ENCODE measurements at places on chromosomes 3 and 15.
A peak's percentile ranks its signal among the peaks of the same experiment; 100 is the strongest.

- no peak for DNase-seq
Observed at GRCh38 chr3:20527368-20527767, 341.4 kb upstream of the SGO1 start.

- peak; percentile 75 for DNase-seq
Observed at GRCh38 chr3:183513046-183513706, 42.3 kb downstream of the KLHL6 start.

DNA sequence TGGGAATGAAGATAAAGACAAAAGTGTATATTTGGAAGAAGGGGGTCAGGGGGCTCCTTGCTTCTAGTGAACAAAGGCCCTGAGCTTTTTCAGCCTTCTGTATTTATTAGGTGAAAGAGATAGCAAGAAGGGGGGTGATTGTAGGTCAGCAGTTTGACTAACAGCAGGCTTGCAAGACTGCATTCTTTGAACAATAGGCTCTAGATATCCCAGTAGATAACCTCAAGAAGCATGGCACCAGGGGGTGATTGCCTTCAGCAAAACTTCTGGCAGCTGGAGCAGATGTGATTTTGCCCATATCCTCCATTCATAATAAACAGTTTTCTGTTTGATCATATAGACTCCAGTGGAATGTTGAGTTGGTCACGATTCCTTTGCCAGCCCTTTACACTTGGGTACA lies 31.7 kb upstream of the GOLIM4 start:
- DNase-seq: no peak

DNA sequence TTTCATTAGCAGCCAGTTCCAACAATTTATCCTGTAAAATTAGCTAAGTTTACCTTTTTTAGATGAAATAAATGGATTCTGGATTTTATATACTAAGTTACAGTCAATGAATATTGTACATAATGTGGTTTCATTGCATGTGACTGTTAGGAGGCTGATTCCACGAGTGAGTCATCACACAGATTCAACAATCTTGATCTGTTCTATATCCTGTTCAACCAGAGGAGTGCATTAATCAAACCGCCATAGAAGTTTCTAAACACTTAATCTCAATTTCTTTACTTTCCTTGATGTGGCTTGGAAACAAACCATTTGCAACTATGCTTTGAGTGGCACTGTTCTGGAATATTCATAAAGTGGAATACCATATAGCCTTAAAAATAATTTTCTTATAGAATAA lies 15.3 kb downstream of the DNAJC13 start:
- DNase-seq: no peak

- no peak for DNase-seq
Observed at GRCh38 chr3:143184099-143184498, 64.5 kb downstream of the CHST2 start.

DNA sequence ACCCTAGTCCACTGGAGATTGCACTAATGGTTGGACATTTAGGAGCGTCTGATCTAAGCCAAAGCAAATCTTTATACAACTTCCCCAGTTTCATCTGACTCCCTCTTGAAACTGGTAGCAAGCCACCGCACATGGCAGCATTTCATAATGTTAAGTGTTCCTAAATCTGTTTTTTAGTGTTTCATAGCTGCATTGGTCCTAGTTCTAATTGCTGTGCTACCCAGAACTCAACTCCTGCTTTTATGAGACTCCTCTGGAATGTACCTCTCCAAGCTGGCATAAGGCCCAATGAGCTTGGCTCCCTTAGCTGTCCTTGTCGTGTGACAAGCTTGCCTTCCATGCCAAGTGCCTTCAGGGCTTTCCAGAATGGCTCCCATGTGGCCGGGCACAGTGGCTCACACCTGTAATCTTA lies 65.3 kb upstream of the FLNB start:
- DNase-seq: no peak

DNA sequence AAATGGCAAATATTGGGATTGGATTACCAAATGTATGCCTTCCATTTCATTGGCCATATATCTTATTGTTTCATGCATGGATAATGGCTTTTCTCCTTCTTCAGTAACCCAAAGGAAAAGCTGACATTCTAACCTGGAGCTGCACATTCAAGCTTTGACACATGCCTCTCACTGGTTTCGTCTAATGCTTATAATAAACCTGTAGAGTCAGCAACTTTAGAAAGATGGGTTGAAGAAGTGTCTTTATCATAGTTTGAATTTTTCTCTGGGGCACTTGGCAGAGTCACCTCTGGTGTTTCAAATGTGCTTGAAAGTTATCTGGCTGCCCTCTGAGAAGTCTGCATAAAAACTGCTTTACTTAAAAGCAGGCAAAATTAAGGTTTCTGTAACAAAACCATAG lies 55.4 kb upstream of the GOLGA8A start:
- no peak for DNase-seq

- no peak for DNase-seq
Observed at GRCh38 chr3:43769885-43770425, 79.2 kb downstream of the ABHD5 start.

DNA sequence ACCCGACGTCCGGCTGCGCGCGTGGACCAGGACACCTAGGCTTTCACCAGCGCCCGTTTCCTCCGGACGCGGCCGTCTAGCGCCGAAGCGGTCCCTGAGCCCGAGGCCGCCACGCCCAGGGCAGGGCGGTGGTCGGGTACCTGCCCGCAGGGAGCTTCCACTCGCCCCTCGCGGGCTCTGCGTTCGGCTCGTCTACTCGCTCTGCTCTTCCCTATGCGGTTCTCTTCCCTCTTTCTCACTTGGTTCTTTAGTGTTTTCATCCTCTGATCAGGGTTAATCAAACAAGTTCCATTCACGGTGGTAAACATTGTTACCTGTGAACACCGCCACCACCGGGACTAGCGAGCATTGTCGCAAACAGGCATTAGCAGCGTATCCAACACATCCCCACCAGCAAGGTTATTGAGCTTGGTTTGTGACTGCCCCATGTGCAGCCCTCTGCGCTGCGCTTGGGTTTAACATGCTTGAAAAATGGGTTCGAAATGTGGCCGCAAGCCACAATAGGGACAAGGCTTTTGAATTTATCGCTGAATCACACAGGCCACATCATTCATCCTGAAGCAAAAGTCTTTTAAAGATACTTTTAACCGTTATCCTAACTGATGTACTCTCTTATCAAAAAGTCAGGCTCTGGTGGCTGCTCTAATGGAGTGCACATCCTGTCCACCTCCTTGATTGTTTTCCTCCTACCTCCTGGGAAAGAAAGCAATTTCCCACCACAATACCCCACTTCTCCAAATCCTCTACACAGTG lies 843 bp upstream of the CD47 start:
- no peak for DNase-seq

GRCh38 chr15:81723701-81724100 lies 322.1 kb downstream of the MEX3B start:
- DNase-seq: no peak

DNA sequence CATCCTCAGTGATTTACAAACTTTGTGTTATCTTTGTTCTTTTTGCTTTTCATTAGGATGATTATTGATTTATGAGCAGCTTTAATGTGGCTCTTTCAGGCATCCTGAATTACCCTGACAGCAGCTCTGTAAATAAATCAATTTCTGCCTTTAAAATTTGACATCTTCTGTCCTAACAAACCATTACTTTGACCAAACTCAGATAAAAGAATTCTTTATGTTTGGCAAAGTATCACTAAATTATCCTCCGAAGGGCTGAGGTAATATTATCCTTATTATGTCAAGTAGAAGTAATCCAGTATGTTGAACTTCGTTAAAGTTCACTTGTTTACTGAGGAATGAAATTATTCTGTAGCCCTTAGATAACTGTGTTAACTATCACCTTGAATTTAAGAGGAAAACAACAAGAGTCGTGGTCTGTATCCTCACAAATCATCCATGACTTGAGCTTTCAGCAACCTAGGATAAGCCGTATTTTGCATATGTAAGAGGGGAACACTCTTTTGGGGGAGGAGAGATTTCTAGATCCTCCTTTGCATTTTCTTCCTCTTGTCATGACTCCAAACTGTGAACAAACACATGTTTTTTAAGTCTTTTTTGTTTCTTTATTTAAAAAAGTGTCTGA lies 173.2 kb upstream of the STAC start:
- DNase-seq: no peak

DNA sequence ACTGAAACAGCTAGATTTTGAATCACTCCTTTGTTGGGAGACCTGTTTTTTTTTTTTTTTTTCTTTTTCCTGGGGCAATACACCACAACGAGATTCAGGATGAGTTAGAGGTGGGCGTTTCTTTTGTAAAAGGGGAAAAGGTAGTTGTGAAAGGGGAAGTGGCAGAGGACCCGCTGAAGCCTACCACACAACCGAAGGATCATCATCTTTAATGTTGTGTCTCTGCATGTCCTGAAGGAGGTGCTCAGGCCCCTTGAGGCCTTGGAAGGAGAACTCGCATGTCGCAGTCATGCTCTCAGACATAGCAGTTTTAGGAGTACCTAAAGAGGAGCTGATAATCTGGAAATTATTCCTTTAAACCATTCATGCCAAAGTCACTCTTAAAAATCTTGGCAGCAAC lies 137.9 kb upstream of the LRIG1 start:
- peak; percentile 12 for DNase-seq

GRCh38 chr3:129608087-129608935 lies 1.8 kb upstream of the PLXND1 start:
- DNase-seq: peak; percentile 60

GRCh38 chr3:146156666-146157314 lies 4.2 kb downstream of the PLOD2 start:
- no peak for DNase-seq

GRCh38 chr15:80179935-80180334 lies 27.1 kb downstream of the FAH start:
- no peak for DNase-seq

GRCh38 chr15:35980719-35981118 lies 434.8 kb upstream of the DPH6 start:
- DNase-seq: no peak

DNA sequence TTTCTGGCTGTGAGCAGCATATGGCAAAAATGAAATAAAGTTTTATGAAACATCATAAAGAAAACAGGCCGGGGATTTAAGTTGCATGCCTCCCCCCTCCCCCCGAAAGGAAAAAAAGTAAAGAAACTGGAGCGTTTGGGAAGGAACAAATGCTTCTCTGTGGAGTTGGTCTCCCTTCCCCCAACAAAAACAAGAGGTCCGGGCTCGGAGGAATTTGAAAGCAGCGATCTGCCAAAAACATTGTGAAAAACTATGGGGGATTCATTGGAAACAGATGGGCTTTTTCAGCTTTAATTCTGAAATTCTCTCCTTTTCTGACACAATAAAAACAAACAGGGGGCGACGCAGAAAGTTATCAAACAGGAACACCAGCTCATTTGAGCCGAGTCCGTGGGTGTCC lies 17.0 kb downstream of the RGMA start:
- DNase-seq: no peak

DNA sequence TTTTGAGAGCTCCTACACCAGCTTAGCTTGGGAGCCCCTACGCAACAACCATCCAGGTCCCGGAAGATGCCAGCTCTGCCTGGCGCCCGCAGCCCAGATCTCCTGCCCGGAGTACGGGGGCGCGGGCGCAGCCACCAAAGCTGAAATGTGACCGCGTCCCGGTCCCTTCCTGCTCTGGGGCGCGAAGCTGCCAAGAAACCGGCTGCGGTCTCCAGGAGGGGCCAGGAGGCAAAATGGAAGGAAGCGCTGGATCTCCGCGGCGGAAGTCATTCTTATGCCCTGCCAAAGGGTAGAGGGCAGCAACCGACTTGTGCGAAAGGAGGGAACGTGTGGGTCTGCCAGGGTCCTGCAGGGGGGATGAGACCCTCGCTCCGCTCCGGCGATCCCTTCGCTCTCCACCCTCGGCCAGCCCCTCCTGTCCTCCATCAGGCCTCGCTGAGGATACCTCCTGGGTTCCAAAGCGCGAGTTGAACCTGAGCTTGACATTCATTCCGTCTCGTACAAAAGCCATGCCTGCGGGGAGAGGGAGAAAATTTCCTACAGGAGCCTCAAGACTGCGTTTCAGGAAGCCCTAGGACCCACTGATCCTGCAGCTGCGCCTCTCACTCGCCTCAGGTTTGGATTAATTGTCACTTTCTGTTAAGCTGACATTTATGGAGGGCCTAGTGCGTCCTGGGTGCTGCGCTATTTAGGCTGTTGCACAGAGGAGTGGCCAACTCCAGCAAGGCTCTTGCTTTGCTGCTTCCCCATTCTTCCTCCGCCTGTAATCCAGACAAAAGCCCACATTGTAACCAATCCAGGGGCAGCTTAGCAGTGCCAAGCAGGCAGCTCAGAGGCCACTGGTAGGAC lies 98.3 kb upstream of the VGLL3 start:
- DNase-seq: no peak

DNA sequence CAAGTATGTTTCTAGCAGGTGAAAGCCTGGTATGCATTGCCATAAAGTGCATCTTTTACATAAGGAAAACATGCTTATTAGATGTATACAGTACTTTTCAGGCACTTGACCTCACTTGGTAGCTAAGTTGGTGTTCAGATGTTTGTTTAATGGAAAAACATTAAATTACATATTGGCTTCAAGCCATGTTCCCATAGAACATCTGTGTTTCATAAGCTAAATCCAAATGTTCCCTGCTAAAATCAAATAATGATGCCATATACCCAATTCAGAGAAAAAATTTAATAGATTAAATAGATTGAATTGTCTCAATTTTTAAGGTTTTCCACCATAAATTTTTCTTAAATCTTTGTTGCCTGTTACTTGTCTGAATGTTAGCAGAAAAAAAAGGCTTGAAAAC lies 19.1 kb upstream of the RPL22L1 start:
- no peak for DNase-seq

Data from HL-60 (cell line).